Upper lobe of left lung (tissue), 6 donors: ENCODE measurements at places on chromosomes 7 and 10. TPM values are rescaled to one million over a fixed set of nuclear protein-coding genes. Genes with fewer than 3 reads are reported as not detected.

The APBB1IP gene
- total RNA-seq, result 27.6 TPM

- H3K36me3 ChIP-seq, result no peaks in the 10 kb centered on the region
- H3K27ac ChIP-seq, result peak overlapping the region; percentile 51
- DNase-seq, result no peak
- H3K27me3 ChIP-seq, result no peaks in the 10 kb centered on the region
- no peak overlapping the region for H3K4me3 ChIP-seq
- H3K4me1 ChIP-seq, result peaks cover 39% of the 10 kb centered on the region
These were observed 265.1 kb downstream of the ZEB1 start for GRCh38 chr10:31584098-31584631.

The ACTL6B gene
- not detected for total RNA-seq

GRCh38 chr10:17497446-17498030 lies 43.1 kb upstream of the ST8SIA6 start:
- no peak overlapping the region for H3K27ac ChIP-seq
- no peaks in the 10 kb centered on the region for H3K27me3 ChIP-seq
- no peak overlapping the region for H3K4me3 ChIP-seq

GRCh38 chr7:5567790-5568189 lies 144.2 kb upstream of the TNRC18 start:
- peaks cover 28% of the 10 kb centered on the region for H3K4me1 ChIP-seq
- H3K4me3 ChIP-seq, result no peak overlapping the region
- DNase-seq, result no peak
- H3K36me3 ChIP-seq, result no peaks in the 10 kb centered on the region
- H3K27ac ChIP-seq, result no peak overlapping the region

GRCh38 chr10:33334805-33335550 lies 511 bp upstream of the NRP1 start:
- H3K27me3 ChIP-seq, result no peaks in the 10 kb centered on the region
- peak overlapping the region; percentile 89 for H3K27ac ChIP-seq
- peak; percentile 66 for DNase-seq
- H3K4me3 ChIP-seq, result peak overlapping the region; percentile 58
- peaks cover 29% of the 10 kb centered on the region for H3K4me1 ChIP-seq

The CNPY1 gene
- total RNA-seq, result not detected
